ENCODE measurements at places on chromosomes 16 and 17. TPM values are rescaled to one million over a fixed set of nuclear protein-coding genes. Genes with fewer than 3 reads are reported as not detected.

- no peak for DNase-seq
Observed at GRCh38 chr17:1047177-1047878, 50.4 kb downstream of the TIMM22 start.

GRCh38 chr17:60066576-60066975, 12.1 kb downstream of the HEATR6 start:
- no peak for DNase-seq

GRCh38 chr16:87209808-87210512, 107.2 kb downstream of the C16orf95 start:
- no peak for DNase-seq

DNA sequence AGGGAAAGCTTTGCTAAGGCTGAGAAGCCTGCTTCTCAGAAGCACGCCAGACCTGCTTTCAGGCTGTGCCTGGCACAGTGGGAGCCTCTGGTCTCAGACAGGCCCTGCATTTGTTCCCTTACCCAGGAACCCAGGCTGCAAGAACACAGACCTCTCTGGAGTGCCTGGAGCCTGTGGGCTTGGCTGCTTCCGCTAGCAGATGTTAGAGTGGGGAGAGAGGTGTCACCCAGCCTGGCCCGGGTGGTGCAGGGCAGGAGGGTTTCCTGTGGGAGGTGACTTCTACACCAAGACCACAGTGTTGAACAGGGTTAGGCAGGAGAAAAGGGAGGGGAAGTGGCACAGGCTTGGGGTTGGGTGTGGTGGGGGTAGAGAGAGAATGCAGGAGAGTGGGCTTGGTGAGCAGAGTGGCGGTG, 35.8 kb upstream of the ADGRG1 start:
- DNase-seq: no peak

- no peak for DNase-seq
Observed at GRCh38 chr17:7129311-7129710, 14.7 kb upstream of the ASGR2 start.

IL17C gene
- not detected for total RNA-seq

PRAC1 gene
- total RNA-seq: not detected
